ENCODE measurements at places on chromosomes 7 and 10.

- no peak for DNase-seq
Measured at GRCh38 chr7:47089068-47089417, 492.9 kb downstream of the TNS3 start.

DNA sequence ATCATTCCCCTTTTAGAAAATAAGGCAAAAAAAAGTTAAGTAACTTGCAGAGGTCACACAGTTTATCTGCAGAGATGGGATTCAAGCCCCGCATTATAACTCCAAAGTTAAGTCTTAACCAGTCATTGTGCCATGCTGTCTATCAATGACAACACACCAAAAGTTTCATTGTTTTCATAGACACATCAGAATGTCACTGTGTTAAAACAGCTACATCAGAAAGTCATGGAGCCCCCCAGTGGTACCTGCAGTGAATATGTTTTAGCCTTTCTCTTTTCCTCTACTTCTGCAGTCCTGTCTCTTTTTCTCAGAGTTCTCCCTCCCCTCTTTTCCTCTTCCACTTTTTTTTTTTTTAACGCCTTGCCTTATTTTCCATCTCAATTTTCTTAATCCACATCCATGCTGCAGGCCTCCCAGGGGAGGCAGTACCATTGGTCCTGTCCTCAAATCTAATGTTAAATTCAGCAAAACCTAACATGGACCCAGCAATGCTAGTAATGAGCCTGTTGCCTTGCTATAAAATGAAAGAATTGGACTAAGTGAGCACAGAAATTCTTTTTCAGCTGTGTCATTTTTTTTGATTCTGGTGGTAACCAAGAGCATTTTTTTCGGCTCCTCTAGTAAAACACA, 3.8 kb upstream of the NRCAM start:
- DNase-seq: no peak

DNA sequence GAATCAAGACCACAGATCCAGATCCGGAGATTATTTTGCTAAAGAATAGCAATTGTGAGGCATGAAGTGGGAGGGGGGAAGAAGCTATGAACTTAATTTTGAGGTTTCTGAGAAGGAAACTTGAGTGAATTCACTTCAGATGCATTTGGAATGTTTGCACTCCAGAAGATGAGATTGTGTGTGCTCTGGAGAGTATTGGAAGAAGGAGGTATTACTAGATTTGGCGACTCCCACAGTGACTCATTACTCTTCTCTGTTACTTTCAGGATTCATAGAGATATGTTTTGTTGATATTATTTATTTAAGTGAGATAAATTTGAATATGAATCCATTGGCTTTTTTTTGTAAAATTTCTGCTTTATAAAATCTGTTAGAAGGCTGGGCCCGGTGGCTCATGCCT, 80.7 kb downstream of the ANKRD30A start:
- no peak for DNase-seq

- DNase-seq: no peak
Measured at GRCh38 chr7:1536455-1536742, 5.9 kb downstream of the MAFK start.

GRCh38 chr7:41136551-41136950, 566.3 kb downstream of the INHBA start:
- DNase-seq: no peak

DNA sequence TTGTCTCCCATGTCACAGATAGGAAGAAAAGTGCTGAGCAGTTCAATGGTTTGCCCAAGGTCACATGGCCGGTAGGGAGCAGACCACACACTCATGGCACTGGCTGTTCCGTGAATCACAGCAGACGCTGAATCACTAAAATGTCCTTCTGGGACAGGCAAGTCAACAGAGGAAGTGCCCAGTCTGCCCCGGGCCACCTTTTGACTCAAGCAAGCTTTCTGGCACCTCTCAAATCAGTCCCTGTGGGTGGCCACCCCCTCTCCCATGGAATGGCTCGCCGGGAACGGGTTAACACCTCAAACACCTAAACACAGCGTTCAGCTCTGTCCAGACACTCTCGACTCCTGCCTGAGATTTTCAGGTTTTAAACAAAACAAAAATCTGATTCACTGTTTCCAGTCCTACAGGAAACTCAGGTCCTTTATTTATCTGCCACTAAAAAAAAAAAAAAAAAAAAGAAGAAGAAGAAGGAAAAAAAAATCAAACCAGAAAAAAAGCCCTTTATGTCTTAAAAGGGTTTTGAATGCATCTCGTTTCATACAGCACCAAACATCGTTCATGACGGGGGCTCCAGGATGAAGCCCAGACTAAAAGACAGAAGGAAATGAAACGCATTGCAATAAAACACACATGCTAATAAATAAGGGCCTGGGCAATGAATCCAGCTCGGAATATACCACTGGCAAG, 15.5 kb downstream of the CARD11 start:
- DNase-seq: no peak

DNA sequence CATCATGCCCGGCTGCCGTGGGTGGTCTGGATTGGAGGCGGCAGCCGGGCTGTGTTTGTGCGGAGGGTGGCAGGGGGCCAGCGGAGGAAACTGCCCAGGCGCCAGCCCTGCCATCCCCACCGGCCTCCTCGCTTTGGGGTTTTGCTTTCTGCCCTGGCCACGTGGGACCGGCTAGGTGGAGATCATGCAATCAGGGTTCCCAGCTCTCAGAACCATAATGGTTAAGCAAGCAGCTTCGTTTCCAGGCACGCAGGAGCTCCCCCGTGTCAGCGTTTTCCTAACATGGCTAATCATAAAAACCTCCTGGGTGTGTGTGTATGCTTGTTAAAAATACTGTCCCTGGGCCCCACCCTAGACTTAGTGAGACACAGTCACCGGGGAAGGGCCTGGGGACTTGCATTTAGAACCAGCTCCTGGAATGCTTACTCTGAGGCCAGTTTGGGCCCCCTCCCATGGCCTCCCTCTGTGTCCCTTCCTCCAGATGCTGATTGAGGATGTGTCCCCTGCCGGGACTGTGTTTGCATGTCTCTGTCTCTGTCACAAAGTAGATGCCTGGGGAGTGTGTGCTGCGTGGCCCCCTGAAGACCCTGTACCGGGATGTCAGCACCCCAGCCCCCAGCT, 119.3 kb downstream of the CUX1 start:
- DNase-seq: peak; percentile 40
